Posterior vena cava (tissue), 2 donors: ENCODE measurements at places on chromosomes 5 and 9. TPM values are rescaled to one million over a fixed set of nuclear protein-coding genes. Genes with fewer than 3 reads are reported as not detected.

- peak; percentile 20 for DNase-seq
Observed at GRCh38 chr9:89753472-89754055, 148.8 kb downstream of the GADD45G start.

GRCh38 chr5:5304361-5305020, 118.0 kb upstream of the ICE1 start:
- DNase-seq: no peak

DNA sequence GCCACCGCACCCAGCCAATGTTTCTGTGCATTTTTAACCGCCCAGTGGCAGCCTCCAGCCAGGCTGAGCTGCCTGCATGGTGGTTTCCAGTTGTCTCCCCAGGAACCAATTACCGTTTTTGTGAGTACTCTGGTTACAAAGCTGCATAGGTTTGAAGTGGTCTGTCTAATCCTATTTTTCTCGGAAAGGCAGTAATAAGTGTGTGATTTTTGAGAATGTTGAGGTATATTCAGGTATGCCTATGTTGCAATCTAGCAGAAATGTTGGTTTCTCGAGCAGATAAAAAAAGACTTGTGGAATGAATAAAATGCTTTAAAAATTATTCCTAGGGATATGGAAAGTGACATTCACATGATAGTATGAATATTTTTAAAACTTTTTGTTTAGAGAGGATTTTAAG, 41.5 kb upstream of the ANKH start:
- no peak for DNase-seq

- DNase-seq: no peak
Observed at GRCh38 chr5:15734058-15734457, 234.1 kb downstream of the FBXL7 start.

The BARHL1 gene
- total RNA-seq: not detected

The SPOCK1 gene
- 100 TPM for total RNA-seq

The ANKH gene
- total RNA-seq: 94.1 TPM

The GLRA1 gene
- not detected for total RNA-seq
